ENCODE measurements at places on chromosomes 3 and 15.

DNA sequence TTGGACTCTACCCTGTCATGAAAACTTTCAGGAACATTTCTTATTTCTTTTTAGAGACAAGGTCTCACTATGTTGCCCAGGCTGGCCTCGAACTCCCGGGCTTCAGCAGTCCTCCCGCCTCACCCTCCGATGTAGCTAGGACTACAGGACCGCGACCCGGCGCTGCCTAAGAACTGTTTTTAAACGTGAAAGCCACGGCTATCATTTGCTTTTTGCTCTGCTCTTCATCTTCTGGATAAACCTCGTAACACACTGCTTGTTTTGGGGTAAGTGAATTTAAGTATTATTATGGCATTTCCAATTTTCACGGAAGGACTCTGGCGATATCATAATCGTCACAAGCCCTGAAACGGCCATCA lies 14.3 kb upstream of the CCNL1 start:
- DNase-seq, result no peak

DNA sequence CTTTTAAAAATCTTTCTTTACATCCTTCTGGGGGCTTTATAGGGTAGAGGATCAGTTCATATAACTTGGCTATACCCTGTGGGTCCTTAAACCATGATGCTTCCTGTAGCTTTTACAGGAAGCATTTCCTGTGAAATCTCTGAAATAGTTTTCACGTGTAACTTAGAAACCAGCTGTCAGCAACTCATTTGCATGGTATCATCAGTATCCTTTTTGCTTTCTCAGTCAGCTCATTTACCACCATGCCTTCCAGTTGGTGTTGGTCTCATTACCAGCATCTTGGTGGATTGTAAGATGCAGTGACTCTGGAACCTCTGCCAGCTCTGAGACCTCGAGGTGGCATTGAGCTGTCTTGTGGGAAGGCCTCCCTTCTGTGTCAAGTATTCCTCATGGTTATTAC lies 96.7 kb upstream of the MYZAP start:
- DNase-seq, result no peak

DNA sequence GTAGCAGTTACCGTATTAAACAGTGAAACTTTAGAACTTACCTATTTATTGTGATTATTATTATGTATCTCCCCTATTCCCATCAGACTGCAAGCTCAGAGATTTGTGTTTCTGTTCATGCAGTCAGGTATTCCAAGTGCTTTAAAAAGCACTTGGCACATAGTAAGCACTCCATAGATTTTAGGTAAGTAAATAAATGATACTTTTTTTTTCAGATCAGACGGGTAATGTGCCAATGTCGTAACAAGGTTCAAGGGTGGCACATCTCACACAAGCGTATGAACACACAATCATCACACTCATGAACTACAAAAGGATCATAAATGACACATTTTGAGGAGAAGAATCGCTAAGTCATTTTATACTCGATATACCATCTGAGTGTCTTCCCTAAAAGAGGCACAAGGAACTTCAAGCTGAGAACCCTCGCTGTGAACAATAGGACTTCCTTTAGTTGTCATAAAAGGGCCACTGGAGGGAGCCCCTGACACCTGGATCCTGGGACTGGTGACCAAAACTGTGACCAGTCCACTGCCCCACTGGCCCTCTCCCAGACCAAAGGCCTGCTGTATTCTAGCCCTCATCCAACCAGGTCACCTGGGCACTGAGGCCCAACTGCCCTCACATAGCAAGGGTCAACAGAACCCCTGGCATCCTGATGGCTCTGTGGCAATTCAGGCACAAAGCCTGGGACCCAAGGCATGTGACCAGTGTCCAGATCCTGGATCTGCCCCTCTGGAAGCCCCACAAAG lies 32.1 kb downstream of the KIF9 start:
- DNase-seq, result no peak

- DNase-seq, result no peak
These were observed 246.1 kb upstream of the KCNH8 start for GRCh38 chr3:18902081-18902793.

DNA sequence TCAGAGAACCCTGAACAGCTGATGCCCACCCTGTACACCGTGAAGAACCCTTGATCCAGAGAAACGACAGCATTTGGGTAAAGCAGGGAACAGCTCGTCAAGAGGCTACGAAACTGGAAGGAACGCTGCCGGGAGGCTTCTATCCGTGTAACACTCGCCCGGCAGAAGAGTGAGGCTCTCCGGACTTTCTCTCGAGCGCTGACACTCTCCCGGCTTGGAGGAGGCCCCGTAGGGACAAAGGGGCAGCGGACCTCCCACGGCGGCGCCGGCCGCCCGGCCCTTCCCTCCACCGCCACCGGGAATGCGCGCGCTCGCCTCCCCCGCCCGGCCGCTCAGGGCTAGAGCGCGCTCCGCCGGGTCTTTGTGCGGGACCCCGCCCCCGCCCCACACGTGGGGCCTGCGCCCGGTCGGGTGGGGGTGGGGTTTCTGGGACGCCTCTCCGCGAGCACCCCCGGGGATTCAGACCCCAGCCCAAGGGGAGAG lies 1.7 kb downstream of the HYAL2 start:
- DNase-seq, result peak; percentile 44

- DNase-seq, result no peak
These were observed 68.9 kb downstream of the SIDT1 start for GRCh38 chr3:113601240-113601639.

DNA sequence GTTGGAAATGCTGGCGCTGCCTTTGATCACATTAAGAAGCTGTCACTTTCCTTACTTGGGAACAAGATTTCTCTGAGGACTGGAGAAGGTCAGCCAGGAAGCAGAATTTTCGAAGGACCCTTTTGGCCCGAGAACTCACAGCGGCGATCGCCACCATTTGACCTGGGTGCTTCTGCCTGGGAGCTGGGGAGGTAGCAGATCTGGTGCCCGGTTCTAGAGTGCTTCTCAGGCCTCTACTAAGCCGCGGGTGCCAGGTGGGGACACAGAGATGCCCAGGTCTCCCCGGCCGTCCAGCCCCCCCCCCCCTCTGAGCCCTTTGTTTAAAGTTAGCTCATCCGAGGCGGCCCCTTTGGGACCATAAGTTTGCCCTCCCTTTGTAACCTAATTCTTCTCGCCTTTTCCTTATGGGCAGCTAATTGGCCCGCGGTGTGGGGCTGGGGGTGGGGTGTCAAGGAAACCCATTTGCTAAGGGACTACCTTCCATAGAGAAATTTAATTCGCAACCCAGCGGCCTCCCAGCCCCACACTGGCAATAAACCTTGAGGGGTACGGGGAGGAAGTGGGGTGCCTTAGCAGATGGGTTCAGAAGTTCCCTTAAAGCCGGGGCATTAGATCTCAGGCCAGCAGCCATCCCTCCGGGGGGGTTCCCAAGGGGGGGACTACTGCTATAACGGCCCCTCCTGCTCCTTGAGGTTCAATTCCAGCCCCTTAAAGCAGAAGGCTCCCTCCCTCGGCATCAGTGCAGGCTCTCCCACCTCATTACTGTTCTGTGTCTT lies 1.9 kb downstream of the GATA2 start:
- no peak for DNase-seq

DNA sequence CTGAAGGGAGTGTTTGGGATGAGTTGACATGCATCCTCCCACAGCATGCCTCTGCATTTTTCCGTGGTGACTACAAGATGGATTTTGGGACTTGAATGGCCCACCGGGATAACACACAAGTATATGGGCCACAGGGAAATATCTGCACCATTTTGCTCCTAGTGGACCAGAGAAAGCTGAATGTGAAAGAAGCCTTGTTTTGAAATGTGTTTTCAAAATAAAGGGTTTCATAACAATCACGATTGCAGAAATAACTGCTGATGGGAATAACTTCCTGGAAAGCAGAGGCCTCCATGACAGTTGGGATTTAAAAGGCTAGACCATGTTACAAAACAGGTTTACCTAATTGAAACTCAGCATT lies 77.5 kb upstream of the PRR23C start:
- no peak for DNase-seq

GRCh38 chr3:158249183-158249582 lies 139.3 kb downstream of the RSRC1 start:
- no peak for DNase-seq

- no peak for DNase-seq
These were observed 313.3 kb downstream of the MECOM start for GRCh38 chr3:169350228-169350627.

GRCh38 chr15:63042877-63043334 lies 359 bp downstream of the TPM1 start:
- no peak for DNase-seq

DNA sequence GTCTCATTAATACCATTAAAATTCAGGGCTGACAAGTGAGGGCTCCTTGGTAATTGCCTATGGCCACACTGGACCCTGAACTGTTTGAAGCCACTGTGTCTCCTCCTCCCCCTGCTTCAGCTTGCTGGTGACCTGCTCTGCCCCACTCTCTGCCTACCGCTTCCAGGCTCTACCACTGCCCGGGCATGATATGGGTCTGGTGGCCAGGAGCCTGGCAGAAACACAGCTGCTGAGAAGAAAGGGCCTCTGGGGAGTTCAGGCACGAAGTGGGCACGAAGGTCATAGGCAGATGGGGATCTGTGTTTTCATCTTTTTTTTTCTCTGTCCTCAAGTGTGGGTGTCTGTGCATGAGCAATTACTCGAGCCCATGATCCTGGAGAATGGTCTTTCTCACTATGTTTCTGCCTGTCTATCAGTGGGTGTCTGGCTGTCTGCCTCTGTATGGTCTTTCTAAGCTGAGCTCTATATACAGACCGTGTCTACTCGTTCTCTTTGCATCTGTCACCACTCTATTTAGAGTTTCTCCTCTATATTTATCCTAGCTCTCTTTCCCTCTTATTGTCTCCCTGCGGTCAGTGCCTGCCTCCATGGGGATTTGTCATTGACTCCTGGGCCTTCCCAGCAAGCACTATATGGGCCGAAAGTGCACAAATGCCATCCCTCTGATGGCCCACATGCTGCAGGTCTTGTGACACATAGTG lies 42.1 kb upstream of the EPHB1 start:
- DNase-seq, result no peak

- DNase-seq, result no peak
These were observed 848 bp downstream of the SYNM start for GRCh38 chr15:99105514-99106341.

DNA sequence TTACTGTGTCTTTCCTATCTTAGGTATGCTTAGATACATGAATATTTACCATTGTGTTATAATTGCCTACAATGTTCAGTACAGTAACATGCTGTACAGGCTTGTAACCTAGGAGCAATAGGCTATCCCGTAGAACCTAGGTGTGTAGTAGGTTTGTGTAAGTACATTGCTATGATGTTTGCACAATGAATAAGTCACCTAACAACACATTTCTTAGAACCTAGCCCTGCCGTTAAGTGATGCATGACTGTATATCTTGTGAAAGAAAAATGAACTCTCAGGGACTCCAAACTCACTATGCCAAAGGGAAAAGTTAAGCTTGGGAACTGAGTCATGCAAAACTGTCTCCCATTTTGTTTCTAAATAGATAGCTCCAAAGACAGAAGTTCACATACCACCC lies 91.5 kb upstream of the ACP3 start:
- DNase-seq, result no peak

- DNase-seq, result no peak
These were observed 489 bp downstream of the HDGFL3 start for GRCh38 chr15:83207009-83207659.

DNA sequence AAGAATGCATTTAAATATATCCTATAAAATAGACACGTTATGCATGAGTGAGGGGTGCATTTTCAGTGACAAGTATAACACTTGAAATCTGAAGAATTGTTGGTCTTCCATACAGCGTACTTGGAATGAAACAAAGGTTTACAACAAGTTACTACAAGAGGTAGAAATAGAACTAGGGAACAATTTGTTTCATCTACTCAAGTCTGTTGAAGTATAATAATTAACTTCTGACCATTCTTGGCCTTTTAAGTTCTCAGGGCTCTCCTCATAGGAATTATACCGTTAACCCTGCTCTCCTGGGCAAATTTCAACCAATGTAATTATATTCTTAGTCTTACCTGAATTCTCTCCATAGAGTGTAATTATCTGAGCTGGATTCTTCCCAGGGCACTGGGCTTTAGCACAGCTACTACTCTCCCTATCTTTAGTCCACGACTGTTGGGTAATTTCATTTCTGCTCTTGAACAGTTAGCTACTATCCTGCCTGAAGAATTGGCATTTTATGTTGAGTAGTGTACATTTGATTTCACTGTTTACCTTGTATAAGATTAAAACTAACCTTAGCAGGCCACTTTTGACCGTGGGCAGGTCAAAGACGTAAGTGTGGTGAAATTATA lies 100.6 kb downstream of the UBE2E2 start:
- DNase-seq, result no peak

- DNase-seq, result no peak
These were observed 56.4 kb upstream of the GOLIM4 start for GRCh38 chr3:168152149-168152548.

DNA sequence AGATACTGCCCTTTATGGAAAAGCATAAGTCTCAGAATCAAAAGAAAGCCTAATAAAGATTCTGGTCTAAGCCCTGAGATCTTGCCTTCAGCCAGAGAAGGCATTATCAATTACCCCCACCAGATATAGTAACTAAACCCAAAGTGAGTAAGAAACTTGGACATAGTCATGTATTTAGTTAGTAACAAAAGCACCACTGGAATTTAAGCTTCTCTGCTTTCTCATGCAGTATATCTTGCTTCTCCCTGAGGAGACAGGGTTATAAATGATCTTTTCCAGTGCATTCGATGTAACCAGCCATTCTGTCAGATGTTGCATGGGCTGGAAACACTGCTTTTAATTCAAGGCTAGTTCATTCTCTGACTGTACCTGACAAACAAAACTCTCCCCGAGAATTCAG lies 946.7 kb downstream of the NAALADL2 start:
- no peak for DNase-seq

- no peak for DNase-seq
These were observed 60.3 kb downstream of the CMSS1 start for GRCh38 chr3:99878005-99878404.

GRCh38 chr3:71752831-71753700 lies 589 bp upstream of the GPR27 start:
- DNase-seq, result no peak
